Sigmoid colon (tissue), 7 donors: ENCODE measurements at places on chromosomes 16 and 17. TPM values are rescaled to one million over a fixed set of nuclear protein-coding genes. Genes with fewer than 3 reads are reported as not detected.
A peak's percentile ranks its signal among the peaks of the same experiment; 100 is the strongest.

DNA sequence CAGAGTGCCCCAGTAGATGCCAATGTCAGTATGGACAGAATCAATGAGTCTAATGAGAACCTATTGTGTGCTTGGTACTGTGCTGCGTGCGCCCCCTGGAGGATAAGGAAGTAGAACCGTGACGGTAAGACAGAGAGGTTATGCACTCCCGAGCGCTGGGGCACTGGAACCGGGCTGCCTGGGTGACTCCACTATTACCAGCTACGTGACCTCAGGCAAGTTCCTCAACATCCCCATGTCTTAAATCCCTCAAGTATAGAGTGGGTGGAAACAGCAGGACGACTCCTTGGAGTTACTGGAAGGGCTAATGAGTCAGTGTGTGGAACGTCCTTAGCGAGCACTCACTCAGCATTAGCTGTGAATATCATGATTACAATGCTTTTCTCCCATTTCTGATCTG is 16.2 kb downstream of the CHST4 start:
- H3K4me1 ChIP-seq: no peaks in the 10 kb centered on the region
- no peak overlapping the region for H3K4me3 ChIP-seq

DNA sequence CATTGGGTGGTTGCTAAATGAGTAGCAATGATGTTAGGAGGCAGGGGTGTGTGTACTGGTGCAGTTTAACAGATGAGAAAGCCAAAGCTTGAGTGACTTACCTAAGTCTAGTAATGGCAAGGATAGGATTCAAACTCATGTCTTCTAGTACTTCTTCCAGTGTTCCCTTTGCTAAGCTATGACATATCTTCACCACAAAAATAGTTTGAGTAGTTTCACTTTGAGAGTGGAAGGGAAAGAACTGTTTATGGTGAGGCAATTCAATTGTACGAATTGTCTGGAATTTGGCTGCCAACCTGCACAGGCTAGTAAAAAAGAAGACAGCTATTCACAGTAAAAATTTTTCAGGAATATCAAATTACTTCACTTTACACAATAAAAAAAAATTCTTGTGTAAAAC is 138.0 kb downstream of the NLK start:
- no peaks in the 10 kb centered on the region for H3K36me3 ChIP-seq
- DNase-seq: no peak
- H3K4me1 ChIP-seq: no peaks in the 10 kb centered on the region
- no peak overlapping the region for H3K27ac ChIP-seq
- H3K4me3 ChIP-seq: no peak overlapping the region
- no peaks in the 10 kb centered on the region for H3K27me3 ChIP-seq

- no peak overlapping the region for H3K4me3 ChIP-seq
- H3K27ac ChIP-seq: no peak overlapping the region
- DNase-seq: no peak
- H3K4me1 ChIP-seq: peaks cover 8% of the 10 kb centered on the region
- peaks cover 10% of the 10 kb centered on the region for H3K36me3 ChIP-seq
- no peaks in the 10 kb centered on the region for H3K27me3 ChIP-seq
Measured at GRCh38 chr17:55159251-55159650, 105.5 kb upstream of the HLF start.

GRCh38 chr17:72984926-72985325 is 107.6 kb downstream of the SLC39A11 start:
- H3K4me3 ChIP-seq: no peak overlapping the region
- H3K4me1 ChIP-seq: no peaks in the 10 kb centered on the region
- H3K27ac ChIP-seq: no peak overlapping the region
- DNase-seq: no peak

The TMEM235 gene
- polyA plus RNA-seq: not detected

DNA sequence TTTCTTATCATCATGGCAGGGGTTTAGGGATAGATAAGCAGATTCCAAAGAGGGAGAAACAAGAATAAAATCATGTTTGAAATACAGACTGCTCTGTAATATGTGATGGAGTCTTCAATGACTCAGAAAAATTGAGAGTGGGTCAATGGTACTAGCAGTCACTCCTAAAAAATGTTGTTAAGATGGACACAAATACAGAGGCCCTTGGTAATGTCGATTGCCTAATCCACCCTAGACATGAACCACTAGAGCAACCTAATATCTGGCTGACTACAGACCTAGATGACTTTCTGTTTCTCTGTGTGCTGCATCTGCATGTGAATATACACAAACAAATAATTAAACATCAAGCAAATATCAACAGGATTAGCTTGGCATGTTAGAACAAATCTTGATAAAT is 135.8 kb downstream of the CDH8 start:
- H3K27me3 ChIP-seq: no peaks in the 10 kb centered on the region
- H3K36me3 ChIP-seq: no peaks in the 10 kb centered on the region
- no peak overlapping the region for H3K4me3 ChIP-seq
- no peak for DNase-seq
- H3K4me1 ChIP-seq: no peaks in the 10 kb centered on the region

GRCh38 chr17:30950669-30951399 is 20.0 kb upstream of the RNF135 start:
- no peaks in the 10 kb centered on the region for H3K36me3 ChIP-seq
- DNase-seq: peak; percentile 87
- no peaks in the 10 kb centered on the region for H3K4me1 ChIP-seq
- no peaks in the 10 kb centered on the region for H3K27me3 ChIP-seq
- no peak overlapping the region for H3K4me3 ChIP-seq

The SLC38A8 gene
- polyA plus RNA-seq: not detected
